Fibroblast of skin of back (primary cell): ENCODE measurements at places on chromosomes 5 and 9.

DNA sequence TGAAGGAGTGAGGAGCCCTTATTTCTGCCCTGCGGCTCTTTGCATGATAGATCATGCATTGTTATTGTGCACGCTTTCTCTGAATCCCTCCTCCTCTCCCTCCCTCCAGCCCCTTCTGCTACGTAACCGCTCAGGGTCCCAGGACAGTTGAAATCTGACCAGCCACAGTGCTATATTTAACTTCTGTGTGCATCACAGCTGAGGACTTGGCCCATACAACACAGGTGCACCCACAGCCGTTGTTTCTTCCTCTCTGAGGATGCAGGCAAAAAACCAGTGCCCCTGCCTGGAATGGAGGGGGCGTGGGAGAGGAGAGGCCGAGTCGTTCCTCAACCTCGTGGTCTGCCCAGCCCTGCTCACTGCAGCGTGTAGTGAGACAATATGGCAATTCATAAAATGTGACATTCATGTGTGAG lies 335.6 kb upstream of the CLINT1 start:
- no peak for DNase-seq

- DNase-seq: peak; percentile 2
Observed at GRCh38 chr9:27888661-27889295, 315.5 kb upstream of the C9orf72 start.

DNA sequence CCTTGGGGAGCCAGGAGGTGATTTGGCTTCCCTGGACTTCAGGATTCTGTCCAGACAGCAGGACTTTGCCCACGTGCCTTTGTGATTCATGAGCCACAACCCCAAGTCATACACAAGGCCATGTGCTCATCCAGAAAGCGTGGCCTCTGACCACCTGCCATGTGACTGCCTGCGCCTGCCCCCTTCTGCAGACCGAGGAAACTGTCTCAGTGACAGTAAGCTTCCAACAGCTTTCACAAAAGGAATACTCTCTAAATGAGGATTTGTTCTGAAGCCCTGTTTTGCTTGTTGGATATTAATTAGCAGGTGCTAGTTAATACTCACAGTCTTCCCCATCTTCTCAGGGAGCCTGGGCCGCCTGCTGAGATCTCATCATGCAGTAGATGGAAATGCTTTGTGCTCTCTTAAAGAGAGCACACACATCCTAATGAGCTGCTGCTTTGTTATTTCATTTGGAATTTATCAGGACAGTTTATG lies 36.9 kb upstream of the ANGPTL2 start:
- DNase-seq: peak; percentile 73

GRCh38 chr9:7324152-7324598 lies 475.4 kb downstream of the DMAC1 start:
- DNase-seq: no peak

DNA sequence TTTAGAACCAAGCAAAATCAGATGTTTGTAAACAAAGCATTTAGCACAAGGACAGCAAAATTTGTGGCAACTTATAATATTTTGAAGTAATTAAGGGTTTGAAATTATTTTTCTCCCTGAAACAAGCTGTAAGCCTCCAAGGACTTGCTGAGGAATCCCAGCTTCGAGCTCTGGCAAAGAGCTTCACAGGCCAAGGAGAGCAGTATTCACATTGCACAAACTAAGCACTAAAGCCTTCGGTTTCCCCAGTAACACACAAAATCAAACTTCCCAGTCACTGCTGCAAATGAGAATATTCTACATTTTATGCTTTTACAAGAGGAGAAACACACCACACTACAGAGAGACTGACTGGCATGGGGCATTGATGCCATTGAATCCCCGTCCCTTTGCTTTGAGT lies 101.9 kb downstream of the WDR41 start:
- DNase-seq: no peak

DNA sequence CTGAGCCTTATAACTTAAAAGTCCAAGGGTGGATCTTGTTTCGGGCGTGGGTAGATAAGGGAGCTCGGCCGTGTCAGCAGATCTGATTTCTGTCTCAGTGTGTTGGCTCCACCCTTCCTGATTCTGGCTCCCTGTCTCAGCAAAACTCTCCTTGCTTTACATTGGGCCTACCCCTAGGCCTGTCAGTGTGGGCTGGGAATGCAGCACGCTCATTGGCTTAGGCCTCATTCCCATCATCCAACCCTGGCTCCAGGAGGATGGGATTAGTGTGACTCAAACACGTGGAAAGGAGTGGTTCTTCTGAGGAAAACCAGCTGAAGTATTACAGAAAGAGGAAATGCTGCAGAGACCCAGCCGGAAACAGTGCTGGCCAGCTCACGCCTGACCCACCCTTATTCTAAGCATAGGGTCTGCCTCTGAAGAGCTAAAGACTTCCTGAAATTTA lies 59.9 kb downstream of the ZFAND5 start:
- peak; percentile 21 for DNase-seq

DNA sequence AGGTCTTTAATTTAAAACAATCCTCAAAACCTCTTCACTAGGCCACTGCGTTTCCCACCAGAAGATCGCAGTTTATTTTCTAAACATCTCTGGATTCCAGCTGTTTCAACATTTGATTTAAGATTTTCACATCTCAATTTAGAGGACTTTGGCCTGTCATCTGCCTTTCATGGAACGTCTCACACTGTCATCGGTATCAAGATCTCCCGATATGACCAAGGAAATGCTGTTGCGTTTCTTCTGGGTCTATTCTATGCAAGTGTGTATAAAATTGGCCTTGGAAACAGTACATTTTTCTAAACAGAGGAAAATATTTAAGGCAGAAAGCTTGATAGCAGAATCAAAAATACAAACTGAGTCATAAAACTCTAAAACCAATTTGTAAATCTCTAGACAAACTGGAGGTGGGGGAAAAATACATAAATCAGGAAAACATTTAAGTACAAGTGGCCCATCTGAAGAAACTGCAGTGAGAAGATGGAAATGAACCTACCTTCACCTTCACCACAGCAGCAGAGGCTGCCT lies 53.6 kb upstream of the SIMC1 start:
- no peak for DNase-seq

- DNase-seq: peak; percentile 41
Observed at GRCh38 chr9:93302586-93303257, 118.8 kb downstream of the WNK2 start.
